ENCODE measurements at places on chromosomes 5 and 9. TPM values are rescaled to one million over a fixed set of nuclear protein-coding genes. Genes with fewer than 3 reads are reported as not detected.

- no peak for DNase-seq
Measured at GRCh38 chr9:126367616-126368015, 41.0 kb downstream of the MVB12B start.

GRCh38 chr9:16154521-16155078, 601.8 kb downstream of the CCDC171 start:
- DNase-seq: no peak

DNA sequence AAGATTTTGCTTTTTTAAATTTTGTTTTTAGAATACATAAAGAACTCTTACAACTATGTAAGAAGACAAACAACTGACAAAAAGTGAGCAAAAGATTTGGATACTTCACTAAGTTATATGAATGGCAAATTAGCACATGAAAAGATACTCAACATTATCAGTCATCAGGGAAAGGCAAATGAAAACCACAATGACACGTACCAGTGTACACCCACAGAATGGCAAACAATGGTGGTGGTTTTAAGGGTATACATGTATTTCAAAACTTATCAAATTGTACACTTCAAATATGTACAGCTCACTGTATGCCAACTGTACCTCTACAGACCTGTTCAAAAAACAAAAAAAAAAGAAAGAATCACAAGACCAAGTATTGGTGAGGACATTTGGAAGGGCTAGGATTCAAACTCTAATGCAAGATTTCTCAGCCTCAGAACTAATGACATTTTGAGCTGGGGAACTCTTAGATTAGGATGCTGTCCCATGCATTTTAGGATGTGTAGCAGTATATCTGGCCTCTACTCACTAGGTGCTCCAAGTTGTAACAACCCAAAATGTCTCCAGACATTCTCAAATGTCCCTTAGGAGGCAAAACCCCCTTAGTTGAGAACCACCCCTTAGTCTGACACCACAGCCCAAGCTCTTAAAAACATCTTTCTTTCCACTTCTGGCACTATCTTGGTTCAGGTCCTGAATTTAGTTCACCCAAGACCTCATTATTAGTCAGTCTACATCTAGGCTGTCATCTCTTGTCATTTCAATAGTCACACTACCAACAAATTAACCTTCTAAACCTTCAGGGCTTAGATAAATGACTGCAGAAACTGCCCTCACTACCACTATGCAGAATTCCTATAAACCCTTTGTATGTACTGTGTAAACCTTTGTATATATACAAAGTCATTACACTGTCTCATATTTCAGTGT, 9.7 kb downstream of the SCAI start:
- no peak for DNase-seq

DNA sequence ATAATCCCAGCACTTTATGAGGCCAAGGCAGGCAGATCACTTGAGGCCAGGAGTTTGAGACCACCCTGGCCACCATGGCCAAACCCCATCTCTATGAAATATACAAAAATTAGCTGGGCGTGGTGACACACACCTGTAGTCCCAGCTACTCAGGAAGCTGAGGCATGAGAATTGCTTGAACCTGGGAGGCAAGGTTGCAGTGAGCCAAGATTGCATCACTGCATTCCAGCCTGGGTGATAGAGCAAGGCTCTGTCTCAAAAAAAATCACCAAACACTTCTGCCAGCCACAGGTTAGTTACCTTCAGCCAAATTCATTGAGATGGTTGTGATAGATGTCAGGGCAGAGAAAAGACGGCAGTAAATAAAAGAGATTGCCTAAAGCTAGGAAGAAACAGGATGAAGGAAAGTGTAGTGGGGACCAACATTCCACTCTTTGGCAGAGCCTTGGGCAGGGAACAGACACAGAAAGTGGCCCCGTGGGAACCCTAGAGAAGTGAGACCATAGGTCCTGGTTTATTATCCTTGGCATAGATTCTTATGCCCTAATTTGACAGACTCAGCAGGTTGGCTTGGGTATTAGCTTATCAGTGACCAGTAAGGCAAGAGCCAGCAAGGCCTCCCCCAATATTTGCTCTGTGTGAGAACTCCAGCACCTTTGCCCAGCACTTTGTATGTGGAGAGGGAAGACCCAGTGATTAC, 5.5 kb upstream of the CEP120 start:
- DNase-seq: no peak

GRCh38 chr5:122170620-122171019, 41.3 kb downstream of the ZNF474 start:
- no peak for DNase-seq

GRCh38 chr5:125503946-125504345, 757.5 kb upstream of the ZNF608 start:
- DNase-seq: no peak

- no peak for DNase-seq
Measured at GRCh38 chr5:120615967-120616645, 152.0 kb downstream of the PRR16 start.

Gene SLC23A1
- not detected for total RNA-seq

Gene C7
- 326 TPM for total RNA-seq

Gene PCDHGA6
- total RNA-seq: 3.1 TPM

Gene CEP120
- 13.4 TPM for total RNA-seq

Gene IL13
- total RNA-seq: not detected

Gene PCDHGA7
- 1.9 TPM for total RNA-seq

Gene RXRA
- total RNA-seq: 129 TPM

Gene SH3RF2
- 1.6 TPM for total RNA-seq

Gene ADGRD2
- not detected for total RNA-seq

Data from mesenteric fat pad (tissue), 1 donor.